ENCODE measurements at places on chromosomes 2 and 18.

DNA sequence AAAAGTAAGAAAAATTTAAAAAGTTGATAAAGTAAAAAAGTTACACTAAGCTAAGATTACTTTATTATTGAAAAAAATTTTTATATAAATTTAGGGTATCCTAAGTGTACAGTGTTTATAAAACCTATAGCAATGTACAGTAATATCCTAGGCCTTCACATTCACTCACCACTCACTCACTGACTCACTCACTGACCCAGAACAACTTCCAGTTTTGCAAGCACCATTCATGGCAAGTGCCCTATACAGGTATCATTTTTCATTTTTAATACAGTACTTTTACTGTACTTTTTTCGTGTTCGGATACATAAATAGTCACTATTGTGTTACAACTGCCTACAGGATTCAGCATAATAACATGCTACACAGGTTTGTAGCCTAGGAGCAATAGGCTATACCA lies 8.9 kb upstream of the THUMPD2 start:
- no peak for DNase-seq

DNA sequence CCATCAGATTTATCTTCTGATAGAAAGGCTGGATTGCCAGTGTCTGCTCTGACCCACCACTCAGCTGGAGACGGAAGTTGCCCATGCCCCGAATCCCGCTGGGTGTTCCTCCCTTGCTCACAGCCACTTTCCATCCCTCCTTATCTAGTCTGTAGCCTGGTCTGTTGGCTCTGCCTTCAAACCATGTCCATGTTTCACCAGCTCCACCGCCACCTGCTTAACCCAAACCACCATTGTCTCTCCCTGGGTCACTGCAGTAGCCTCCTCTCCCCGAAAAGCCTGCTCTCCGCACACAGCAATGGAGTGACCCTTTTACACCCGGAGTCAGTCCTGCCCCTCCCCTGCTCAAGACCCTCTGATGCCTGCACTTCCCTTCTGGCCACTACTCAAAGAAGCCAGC lies 60.4 kb downstream of the GLI2 start:
- DNase-seq, result no peak

DNA sequence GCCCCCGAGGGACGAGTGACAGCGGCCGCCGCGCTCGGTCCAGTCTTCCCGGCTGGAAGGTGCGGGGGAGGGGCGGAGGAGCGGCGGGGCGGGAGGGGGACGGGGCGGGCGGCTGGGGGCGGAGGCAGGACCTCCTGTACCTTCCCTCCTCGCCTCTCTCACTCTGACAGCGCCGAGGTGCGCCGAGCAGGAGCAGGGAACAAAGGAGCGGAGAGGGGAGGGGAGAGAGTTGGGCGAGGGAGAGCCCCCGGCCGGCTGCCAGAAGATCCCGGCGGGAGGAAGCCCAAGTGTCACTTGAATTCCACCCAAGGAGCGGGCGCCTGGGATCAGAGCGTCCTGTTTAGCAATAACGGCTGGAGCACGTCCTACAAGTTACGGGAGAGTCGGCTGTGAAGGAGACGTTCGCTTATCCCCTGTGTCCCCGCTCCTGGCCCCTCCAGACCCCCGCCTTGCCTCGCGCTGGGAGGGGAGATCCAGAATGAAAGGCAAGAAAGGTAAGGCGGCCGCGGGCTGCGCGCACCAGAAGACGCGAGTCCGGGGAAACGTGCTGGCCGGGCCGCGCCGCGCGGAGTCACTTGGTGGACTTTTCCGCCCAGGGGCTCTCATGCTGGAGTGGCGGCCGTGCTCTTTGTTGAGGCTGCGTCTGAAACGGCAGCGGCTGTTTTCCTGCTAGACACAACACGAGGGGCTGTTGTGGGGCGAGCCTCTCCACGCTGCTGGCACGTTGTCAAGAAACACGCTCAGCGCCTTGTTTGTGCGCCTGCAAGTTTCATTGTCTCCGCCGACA lies at the start of gene TGIF1:
Gene TGIF1, plus strand, starts transcription at position 161 of the 787 bp plus-strand sequence. Its CDS starts 318 bp downstream, at position 479.
- DNase-seq, result no peak

DNA sequence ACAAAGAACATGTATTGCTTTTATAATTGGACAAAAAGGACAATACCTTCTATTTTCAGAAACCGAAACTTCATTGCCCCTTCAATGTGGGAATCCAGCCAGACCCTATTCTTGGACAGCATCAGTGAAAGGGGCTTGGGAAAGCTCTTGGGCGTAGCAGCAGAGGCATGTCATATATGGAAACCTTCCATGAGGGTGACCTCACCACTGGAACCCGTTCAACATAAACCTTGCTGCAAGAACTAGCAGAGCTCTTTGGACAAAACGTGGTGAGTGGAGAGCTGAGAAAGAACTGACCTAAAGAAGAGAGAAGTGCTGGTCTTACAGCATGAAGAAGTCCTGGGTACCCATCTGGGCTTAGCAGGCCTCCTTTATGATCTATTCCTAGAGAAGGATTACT lies 22.7 kb upstream of the ACTG2 start:
- DNase-seq, result no peak

- DNase-seq, result no peak
Measured at GRCh38 chr2:7083580-7084509, 166.6 kb downstream of the RNF144A start.

- DNase-seq, result no peak
Measured at GRCh38 chr2:46481198-46482193, 2.1 kb downstream of the TMEM247 start.

Data from H1 (cell line).